ENCODE measurements at places on chromosomes 12 and 14.

- DNase-seq: no peak
Measured at GRCh38 chr12:13980538-13981295, 685 bp downstream of the GRIN2B start.

DNA sequence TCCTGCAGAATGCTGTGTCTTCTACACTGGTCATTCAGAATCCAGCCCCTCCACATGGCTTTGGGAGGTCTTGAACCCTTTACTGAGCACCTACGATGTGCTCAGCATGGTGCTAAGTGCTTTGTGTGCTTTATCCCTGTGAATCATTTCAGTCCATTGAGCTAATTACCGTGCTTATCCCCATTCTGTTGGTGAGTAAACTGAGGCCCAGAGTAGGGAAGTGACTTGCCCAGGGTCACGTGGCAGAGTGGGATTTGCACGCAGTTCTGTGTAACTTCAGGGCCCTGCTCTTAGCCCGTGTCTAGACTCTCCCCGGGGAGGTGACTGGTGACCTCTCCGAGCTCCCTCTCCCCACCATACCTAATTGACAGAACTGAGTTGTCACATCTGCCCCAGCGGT lies 27.4 kb downstream of the MVK start:
- no peak for DNase-seq

- DNase-seq: no peak
Measured at GRCh38 chr12:89817501-89818226, 109.0 kb upstream of the ATP2B1 start.

DNA sequence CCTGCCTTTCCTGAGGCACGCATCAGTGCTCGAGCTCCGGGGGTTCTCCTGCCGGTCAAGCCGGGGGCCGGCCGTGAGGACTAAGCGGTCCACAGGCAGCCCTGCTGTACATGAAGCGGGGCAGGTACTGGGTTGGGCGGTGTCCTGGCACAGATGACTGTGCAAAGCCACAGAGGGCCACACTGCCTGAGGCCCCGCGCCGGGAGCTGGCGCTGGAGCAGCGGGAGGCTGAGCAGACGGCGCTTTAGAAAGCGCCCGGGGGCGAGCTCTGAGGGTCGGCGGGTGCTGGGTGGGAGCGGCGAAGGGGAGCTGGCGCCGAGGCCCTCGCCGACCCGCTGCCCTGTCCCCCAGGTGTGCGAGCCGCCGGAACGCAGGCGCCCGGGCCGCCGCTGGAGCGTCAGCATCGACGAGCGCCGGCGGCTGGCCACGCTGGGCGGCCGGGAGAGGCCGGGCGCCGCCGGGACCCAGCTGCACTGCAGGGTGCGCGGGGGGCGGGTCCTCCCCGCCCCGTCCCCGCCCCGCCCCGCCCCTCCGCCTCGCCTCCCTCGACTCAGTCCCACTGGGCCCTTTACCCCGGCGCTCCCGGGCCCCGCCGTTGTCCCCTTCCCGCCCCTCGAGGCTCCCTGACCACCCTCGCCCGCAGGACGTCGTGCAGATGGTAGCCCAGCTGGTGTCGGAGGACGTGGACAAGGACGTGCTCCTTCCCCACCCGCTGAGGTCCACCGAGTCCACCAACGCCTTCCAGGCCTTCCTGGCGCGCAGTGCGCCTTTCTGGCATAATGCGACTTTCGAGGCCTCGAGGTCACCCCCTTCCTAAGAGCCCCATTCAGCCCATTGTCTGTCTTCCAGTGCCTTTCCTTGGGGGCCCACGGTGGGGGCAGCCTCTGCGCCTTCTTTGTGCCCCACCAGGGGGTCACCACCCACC lies 8.3 kb upstream of the MTA1 start:
- no peak for DNase-seq

GRCh38 chr12:121110211-121110940 lies 22.3 kb upstream of the P2RX7 start:
- DNase-seq: peak; percentile 56

GRCh38 chr14:51862176-51862796 lies 1.9 kb downstream of the GNG2 start:
- DNase-seq: no peak

GRCh38 chr14:101476916-101477553 lies 84.3 kb upstream of the DIO3 start:
- DNase-seq: no peak

DNA sequence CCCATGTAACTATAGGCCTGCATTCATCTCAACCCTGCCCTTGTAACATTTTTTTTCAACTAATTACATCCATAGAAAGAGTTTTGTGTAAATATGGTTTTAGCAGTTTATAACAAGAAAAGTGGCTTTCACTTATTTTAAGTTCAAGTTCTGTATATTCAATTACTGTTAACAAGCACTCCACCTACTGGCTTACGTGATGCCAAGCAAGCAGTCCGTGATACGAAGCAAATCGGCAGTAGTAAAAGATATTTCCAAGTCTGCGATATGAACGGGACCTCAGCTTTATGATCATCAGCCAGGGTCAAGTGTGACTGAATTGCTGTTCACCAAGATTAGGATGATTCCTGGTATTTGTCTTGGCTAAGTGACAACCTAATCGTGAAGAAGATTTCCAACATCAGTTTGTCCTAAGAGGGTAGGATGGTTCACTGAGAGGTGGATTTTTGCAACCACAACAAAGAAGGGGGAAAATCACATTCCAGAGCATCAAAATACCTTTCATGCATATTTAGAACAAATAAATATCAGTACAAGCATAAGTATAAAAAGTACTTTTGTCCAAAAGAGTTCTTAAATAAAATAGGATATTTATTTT lies 456.2 kb downstream of the FOXG1 start:
- DNase-seq: no peak

- no peak for DNase-seq
Measured at GRCh38 chr14:105205673-105206208, 24.6 kb upstream of the NUDT14 start.

GRCh38 chr12:47742253-47742825 lies 16.3 kb downstream of the RAPGEF3 start:
- peak; percentile 66 for DNase-seq

DNA sequence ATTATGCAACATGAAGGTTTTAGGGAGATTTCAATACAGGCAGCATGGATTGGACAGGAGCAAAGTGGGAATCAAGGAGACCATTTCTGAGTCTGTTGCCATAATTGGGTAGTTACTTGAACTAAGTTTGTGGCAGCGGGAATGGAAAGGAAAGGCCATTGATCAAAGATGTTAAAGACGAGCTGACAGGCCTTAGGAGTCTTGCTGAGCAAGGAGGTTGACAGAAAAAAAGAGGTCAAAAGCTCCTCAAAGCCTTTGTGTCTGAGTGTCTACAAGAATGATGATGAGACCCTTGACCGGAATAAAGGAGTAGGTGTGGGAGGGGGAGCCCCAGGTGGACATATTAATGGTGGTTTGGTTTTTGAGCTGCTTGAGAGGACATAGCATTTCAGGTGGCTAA lies 9.4 kb downstream of the PLEKHA5 start:
- DNase-seq: no peak

GRCh38 chr12:98334768-98335167 lies 180.6 kb upstream of the TMPO start:
- DNase-seq: no peak

GRCh38 chr14:31196839-31197492 lies 10.6 kb downstream of the HECTD1 start:
- no peak for DNase-seq

GRCh38 chr14:69968681-69969080 lies 89.5 kb downstream of the SMOC1 start:
- DNase-seq: no peak

GRCh38 chr12:131829356-131829747 lies 1.2 kb downstream of the MMP17 start:
- DNase-seq: no peak

DNA sequence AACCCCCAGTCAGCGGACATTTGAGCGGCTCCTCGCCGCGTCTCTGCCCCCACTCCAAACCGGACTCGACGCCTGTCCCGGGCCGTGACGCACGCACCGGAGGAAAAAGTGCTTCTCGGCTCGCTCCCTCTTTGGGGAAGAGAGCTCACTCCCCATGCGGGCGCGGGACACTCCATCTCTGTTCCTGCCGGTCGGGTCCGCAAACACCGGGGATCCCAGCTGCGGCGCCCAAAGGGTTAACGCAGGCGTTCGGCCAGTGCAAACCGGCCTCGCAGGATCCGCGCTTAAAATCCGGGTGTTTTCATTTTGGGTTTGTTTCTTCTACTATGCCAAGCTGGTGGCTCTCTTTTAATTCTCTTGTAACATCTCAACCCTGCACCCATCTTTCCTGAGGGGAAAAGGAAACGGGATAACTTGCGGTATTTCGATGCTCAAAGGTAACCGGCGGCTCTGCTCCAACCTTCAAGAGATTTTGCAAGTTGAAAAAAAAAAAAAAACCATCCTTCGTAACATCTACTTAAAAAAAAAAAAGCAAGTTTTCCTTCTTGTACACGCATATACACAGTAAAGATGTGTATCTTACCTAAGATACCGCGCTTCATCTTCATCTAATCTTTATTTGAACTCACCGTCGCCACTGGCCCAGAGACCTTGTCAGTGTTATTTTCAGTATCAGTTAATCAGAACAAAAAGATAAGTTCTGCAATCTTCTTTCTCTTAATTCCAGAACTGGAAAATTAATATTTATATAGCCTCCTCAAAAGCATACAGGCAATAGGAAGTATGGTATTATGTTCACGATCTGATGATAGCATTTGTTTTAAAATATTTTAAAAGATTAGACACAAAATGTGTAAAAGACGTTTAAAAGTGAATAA lies 1.6 kb upstream of the ATP2B1 start:
- peak; percentile 10 for DNase-seq

DNA sequence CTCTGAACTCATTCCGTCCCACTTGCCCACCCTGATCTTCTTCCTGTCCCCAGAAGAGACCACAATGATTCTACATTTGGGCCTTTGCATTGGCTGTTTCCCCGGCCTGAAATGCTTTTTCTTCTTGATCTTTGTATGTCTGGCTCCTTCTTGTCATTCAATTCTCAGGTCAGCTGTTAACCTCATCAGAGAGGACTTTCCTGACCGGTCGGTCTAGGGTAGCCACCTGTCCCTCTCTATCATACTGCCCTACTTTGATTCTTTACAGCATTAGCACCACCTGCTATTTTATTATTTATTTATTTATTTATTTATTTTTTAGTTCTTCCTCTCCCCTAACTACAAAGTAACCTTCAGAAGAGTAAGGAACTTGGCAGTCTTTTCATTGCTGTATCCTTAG lies 84.3 kb downstream of the DYRK2 start:
- DNase-seq: no peak

DNA sequence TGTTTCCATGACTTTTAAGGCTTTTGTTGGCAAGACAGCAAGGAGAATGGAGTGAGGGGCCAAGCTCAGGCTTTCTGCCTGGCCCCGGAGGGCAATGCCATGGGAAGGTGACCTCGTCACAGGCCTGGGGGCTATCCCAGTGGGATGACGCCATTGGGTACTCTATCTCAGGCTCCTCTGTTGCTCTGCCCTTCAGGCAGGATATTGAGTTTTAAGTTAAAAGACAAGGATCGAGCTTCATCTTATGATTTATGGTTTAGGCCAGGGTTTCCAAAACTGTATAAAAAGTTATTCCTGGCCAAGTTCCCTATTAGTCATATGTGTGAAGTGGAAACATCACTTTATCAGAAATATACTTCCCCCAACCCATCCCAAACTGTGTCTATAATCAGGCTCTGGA lies 127.7 kb downstream of the ZFP36L1 start:
- no peak for DNase-seq

DNA sequence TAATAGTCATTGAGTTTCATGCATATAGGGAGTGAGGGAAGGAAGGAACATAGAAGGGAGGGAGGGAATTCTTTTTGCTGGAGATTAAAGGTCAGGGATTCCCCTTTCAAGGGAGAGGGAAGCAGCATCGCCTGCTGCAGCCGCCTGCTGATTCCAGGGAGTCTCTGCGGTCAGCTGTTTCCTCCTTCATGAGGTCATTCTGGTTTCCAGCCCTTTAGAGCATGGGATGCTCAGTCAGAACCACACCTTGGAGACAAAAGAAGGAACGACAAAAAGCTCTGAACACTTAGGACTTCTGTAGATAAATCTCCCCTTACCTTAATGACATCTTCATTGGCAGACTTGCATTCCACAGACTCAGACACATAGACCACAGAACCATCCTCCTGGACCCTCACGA lies 923.0 kb upstream of the TMEM132C start:
- no peak for DNase-seq

GRCh38 chr12:49825971-49826421 lies 2.2 kb downstream of the NCKAP5L start:
- no peak for DNase-seq

- no peak for DNase-seq
Measured at GRCh38 chr14:35123388-35123703, 994 bp downstream of the PRORP start.

- no peak for DNase-seq
Measured at GRCh38 chr12:130074661-130075406, 87.4 kb upstream of the FZD10 start.

DNA sequence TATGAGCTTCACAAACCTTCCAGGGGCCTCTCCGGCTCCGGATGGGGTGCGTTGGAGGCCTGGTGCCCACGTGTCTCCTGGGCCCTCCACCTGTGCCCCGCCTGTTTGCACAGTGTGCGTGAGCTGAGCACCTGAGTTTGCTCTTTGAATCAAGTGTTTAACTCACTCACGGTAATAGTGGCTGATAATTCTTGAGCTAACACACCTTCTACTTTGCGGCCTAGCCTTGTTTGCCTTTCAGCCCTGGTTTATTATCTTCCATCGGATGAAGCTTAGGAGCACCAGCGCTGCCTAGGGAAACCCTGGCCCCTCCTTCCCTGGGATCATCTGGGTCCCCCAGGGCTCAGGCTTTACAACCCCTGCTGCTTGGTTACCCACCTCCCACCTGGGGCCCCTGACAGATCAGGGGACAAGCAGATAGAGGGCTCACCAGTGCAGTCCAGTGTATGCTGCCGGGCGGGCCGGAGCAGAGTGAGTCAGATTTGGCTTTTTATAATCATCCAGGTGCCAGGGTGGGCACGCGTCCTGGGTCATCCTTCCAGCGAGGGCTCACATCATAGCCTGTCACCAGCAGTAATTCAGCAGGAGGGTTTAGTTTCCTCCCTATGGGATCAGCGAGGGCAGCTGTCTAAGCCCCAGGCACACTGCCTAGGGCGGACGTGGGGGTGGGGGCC lies 62.8 kb upstream of the RFLNA start:
- DNase-seq: no peak

DNA sequence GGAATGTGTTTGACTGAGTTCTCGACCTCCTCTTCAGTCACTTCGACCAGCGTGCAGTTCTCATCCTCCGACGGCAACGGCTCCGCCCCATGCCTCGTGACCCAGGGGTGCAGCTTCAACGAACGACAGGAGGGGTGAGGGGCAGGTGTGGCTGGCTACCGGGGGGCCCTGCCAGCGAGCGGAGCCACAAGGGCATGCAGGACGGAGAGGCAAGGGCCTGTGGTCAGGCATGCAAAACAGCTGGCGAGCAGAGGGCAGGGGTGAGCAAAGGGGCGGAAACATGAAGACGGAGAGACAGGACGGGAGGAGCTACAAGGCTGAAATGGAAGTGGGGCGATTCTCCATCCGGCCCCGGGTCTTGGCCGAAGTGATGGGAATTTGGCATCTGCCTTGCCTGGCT lies 38.7 kb downstream of the P2RX4 start:
- no peak for DNase-seq

GRCh38 chr12:47478426-47478825 lies 227.4 kb downstream of the RPAP3 start:
- DNase-seq: no peak

All from activated CD4-positive, alpha-beta T cell treated with anti-CD3 and anti-CD28 coated beads, Interleukin-2, amount 50 U/mL, for 4 hours (primary cell).